Fibroblast of the aortic adventitia (primary cell): ENCODE measurements at places on chromosomes 3 and 15.
A peak's percentile ranks its signal among the peaks of the same experiment; 100 is the strongest.

DNA sequence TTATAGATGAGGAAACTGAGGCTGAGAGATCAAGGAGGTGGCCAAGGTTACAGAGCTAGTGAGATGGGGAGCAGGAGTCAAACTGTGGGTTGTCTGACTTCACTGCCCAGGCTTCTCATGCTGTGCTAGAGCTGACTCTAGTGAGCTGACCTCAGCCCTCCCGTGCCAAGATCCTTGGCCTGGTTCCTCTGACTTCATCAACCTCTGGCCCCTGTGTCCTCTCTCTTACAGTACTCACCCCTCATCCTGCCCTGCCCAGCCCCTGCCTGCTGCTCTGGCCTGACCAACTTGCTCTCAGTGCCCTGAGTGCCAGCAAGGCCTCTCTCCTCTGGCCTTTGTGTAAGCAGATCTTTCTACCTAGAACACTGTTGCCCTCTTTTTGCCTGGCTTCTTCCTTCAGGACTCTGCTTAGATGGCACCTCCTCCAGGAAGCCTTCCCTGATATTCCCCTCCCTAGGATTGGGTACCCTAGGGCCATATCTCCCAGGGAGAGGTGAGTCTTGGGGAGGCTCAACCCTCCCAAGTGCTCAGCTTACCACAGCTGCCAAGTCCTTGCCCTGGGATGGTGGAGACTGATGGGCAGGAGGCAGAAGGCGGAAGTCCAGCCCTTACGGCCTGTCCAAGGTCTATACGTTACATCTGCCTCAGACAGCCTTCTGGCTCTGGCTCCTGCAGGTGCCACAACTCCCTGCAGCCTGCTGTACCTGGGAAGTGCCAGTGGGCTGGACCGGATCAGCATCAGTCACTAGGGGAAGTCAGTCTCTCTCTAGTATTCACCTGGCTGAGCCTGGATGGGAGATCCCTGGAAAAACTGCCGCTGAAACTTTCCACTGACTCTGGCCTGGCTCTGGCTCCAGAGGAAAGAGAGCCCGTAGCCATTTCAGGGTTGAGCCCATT lies 36.3 kb upstream of the FAM107A start:
- no peak for DNase-seq

GRCh38 chr15:91476861-91477260 lies 376.6 kb upstream of the SLCO3A1 start:
- no peak for DNase-seq

- no peak for DNase-seq
These were observed 155.7 kb downstream of the SV2B start for GRCh38 chr15:91255670-91256192.

GRCh38 chr3:130386604-130387263 lies 41.3 kb downstream of the COL6A5 start:
- DNase-seq = peak; percentile 32

- DNase-seq = peak; percentile 34
These were observed 95.4 kb upstream of the CCDC80 start for GRCh38 chr3:112736386-112736785.

GRCh38 chr3:71109241-71109976 lies 474.1 kb downstream of the FOXP1 start:
- peak; percentile 85 for DNase-seq

DNA sequence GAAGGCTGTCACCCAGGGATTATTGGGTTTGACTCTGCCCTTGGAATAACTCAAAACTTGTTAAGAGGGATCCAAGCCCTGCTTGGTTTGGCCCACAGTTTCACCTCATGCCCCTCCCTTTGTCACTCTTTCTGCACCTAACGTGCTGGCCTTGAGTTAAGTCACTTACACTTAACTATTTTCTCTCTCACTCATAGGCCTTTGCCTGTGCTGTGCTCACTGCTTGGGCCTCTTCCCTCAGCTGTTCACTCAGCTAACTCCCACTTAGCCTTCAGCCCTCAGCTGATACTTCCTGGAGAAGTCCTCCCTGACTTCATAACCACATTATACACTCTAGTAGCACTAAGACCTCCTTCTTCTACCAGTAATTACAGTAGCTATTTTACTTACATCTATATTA lies 133.3 kb downstream of the CMSS1 start:
- no peak for DNase-seq

- peak; percentile 10 for DNase-seq
These were observed 75.4 kb downstream of the CMTM8 start for GRCh38 chr3:32313723-32314473.

- no peak for DNase-seq
These were observed 171.1 kb upstream of the PROK2 start for GRCh38 chr3:71956069-71956340.

DNA sequence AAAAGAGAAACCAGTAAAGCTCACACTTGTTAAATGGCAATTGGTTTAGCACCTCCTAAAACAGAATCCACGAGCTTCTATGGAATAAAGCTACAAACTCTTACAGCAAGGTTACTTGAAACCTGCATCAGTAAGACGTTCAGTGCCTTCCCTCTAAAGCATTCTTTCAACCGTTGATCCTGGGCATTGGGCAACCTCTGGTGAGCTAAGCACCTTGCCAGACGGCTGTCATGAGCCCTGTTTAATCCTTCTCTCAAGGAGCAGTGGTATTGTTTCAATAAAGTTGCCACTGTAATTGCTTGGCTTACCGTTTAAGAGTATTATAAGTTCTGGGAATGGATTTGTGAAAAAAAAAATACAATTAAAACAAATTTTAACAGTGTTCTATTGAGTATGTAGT lies 75.0 kb downstream of the COL8A1 start:
- DNase-seq = no peak

GRCh38 chr3:50445919-50446318 lies 57.5 kb downstream of the CACNA2D2 start:
- DNase-seq = no peak

- DNase-seq = no peak
These were observed 50.8 kb upstream of the PLAAT1 start for GRCh38 chr3:193190146-193190786.
